ENCODE measurements at places on chromosomes 13 and 19. TPM values are rescaled to one million over a fixed set of nuclear protein-coding genes. Genes with fewer than 3 reads are reported as not detected.

PRR22 gene
- 4.9 TPM for total RNA-seq

C19orf38 gene
- 2.1 TPM for total RNA-seq

SUCLA2 gene
- 21.4 TPM for total RNA-seq

VSTM1 gene
- not detected for total RNA-seq

ZFR2 gene
- total RNA-seq = 0.82 TPM

NAA16 gene
- total RNA-seq = 76.9 TPM
